ENCODE measurements at places on chromosomes 1 and 21. TPM values are rescaled to one million over a fixed set of nuclear protein-coding genes. Genes with fewer than 3 reads are reported as not detected.

- H3K4me3 ChIP-seq: no peak overlapping the region
- DNase-seq: no peak
- H3K4me1 ChIP-seq: peaks cover 4% of the 10 kb centered on the region
These were observed 2.0 kb downstream of the ARHGEF16 start for GRCh38 chr1:3456449-3456963.

GRCh38 chr1:161159913-161160243 is 578 bp downstream of the USP21 start:
- H3K4me1 ChIP-seq: peaks cover 24% of the 10 kb centered on the region
- H3K4me3 ChIP-seq: peak overlapping the region; percentile 80
- no peaks in the 10 kb centered on the region for H3K27me3 ChIP-seq
- H3K27ac ChIP-seq: peak overlapping the region; percentile 91

- H3K27me3 ChIP-seq: no peaks in the 10 kb centered on the region
- no peak overlapping the region for H3K27ac ChIP-seq
- no peaks in the 10 kb centered on the region for H3K36me3 ChIP-seq
- no peak for DNase-seq
- H3K4me1 ChIP-seq: peaks cover 9% of the 10 kb centered on the region
These were observed 18.7 kb upstream of the CD55 start for GRCh38 chr1:207302618-207303393.

DNA sequence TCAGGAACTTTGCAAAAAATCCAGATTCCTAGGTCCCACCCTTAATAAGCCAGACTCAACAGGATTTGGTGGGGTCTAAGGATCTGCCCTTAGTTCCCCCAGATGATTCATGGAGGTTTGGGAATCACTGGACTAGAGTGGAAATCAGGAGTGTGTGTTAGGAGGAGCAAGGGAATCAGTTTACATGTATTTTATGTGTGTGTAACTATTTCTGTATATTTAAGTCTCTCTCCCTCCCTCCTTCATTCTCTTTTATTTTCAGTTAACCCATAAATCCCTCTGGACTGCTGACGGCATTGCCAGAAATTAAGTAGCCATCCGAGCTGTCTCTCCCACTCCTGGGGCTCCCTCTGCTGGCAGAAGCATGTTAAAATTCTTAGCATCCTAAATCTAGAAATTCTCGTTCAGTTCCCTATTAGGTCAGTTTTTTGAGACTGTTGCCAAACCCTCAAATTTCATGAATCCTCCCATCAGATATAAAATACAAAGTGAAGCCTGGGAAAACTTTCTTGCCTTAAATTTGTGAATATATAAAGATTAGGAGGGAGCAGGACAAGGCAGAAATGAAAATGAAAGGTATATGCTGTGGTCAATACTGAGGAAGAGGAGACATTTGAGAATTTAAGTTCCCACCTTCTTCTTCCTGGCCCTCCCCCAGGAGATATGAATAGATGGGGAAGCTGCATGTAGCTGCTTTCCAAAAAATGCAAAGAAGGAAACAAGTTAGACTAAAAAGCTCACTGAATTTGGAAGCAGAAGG is 11.7 kb upstream of the HSD11B1 start:
- H3K27ac ChIP-seq: no peak overlapping the region
- no peak overlapping the region for H3K4me3 ChIP-seq
- H3K27me3 ChIP-seq: no peaks in the 10 kb centered on the region
- DNase-seq: peak; percentile 68
- H3K4me1 ChIP-seq: peaks cover 11% of the 10 kb centered on the region
- no peaks in the 10 kb centered on the region for H3K36me3 ChIP-seq

DNA sequence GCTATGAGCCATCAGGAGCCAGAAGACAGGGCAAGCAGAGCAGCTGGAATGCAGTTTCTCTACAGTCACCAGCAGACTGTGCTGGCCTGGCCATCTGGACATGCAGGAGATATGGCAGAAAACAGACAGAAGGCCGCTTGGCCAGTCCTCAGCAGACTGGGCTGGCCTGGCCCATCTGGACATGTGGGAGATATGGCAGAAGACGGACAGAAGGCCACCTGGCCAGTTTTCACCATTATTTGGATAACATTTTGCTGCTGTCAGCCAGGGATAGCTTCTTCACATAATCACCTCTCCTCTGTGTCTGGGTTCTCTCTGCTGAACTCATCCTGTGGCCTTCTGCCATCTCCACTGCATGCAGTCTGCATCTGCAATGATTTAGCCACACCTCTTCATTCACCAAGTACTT is 25.0 kb upstream of the CACYBP start:
- peaks cover 15% of the 10 kb centered on the region for H3K4me1 ChIP-seq
- no peak overlapping the region for H3K27ac ChIP-seq
- no peaks in the 10 kb centered on the region for H3K27me3 ChIP-seq
- no peak for DNase-seq
- no peak overlapping the region for H3K4me3 ChIP-seq
- H3K36me3 ChIP-seq: peaks cover 27% of the 10 kb centered on the region

The TNFRSF18 gene
- total RNA-seq: 0.98 TPM

The LPGAT1 gene
- 34.5 TPM for total RNA-seq

The WNT4 gene
- total RNA-seq: 1.8 TPM

The CD2 gene
- 11.4 TPM for total RNA-seq

GRCh38 chr1:235941876-235942624 is 75.3 kb upstream of the LYST start:
- H3K27me3 ChIP-seq: no peaks in the 10 kb centered on the region
- H3K27ac ChIP-seq: peak overlapping the region; percentile 58
- no peaks in the 10 kb centered on the region for H3K36me3 ChIP-seq
- H3K4me3 ChIP-seq: no peak overlapping the region
- peaks cover 46% of the 10 kb centered on the region for H3K4me1 ChIP-seq

The FABP3 gene
- total RNA-seq: 63.6 TPM

DNA sequence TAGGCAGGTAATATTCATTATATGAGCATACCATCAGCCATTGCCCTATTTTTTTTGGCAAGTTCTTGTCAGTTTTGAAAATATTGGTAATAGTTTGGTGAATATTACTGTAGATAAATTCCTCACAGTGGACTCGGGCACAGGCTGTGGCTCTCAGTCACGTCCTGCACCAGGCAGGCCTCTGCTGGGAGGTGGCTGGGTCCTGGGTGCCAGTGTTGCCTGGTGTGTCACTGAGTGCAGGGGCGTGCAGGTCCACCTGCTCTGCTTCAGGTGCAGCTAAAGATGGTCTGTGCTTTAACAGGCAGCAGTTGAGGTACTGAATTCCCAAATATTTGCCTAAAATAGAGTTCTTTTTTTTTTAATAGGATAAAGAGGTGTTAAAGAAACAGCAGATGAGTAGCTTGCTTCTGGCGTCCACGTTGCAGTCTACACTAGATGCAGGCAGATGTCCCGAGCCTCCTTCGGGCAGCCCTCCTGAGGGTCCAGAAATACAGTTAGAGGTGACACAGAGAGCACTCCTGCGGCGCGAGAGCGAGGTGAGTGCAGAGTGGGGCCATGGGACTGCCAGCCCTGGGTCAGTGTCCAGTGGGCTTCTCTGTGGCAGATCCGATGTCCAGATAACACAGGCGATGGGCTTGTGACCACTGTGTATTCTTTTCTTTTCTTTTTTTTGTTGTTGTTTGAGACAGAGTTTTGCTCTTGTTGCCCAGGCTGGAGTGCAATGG is 57.3 kb upstream of the DIP2A start:
- no peak overlapping the region for H3K27ac ChIP-seq
- no peak overlapping the region for H3K4me3 ChIP-seq
- H3K36me3 ChIP-seq: peaks cover 51% of the 10 kb centered on the region

DNA sequence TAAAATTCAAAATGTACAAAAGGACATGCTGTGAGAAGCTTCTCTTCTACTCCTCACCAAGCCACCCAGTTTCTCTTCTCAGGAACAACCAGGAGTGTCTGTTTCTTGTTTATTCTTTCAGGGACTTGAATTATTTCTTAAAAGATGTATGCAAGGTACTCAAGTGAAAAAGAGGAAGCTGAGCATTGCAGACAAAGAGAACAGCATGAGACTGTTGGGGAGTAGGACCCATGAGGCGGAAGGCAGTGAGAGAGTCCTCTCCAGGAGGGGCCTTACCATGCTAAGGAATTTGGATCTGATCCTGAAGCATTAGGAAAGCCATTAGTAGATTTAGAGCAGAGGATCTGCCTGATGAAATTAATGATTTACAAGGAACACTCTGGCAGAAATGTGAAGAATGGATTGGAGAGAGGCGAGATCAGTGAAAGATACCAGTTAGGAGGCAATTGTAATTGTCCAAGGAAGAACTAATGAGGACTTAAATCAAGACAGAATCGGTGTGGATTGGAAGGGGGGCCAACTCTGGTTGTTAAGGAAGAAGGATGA is 14.7 kb upstream of the SSX2IP start:
- H3K27ac ChIP-seq: no peak overlapping the region
- no peaks in the 10 kb centered on the region for H3K36me3 ChIP-seq
- H3K4me3 ChIP-seq: no peak overlapping the region

DNA sequence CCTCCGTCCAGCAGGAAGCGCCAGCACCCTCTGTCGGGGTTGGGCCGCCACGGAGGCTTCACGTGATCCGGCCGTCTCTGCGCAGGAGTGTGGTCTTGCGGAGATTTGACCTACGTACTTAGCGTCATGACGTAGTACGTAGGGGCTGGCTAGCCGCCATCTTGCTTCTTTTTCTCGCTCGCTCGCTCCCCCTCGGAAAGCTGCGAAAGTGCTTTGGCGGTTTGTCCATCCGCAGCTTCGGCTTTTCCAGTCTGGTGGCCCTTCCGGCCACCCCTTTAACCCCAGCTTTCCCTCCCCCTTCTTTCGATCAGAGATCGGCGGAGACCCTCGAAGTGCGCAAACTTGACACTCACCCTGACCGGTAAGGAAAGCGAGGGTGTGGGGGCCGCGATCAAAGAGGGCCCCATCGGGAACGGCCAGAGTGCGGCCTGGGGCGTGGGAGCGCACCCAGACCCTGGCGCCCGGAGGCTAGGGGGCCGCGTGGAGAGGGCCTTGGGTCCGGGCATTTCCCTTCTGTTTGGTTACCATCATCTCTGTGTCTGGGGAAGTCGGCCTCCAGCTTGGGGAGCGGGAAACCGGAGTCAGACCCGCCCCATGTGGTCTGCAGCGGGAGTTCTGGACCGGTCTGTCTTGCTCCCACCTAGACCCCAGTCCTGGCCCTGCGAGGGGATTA is at the start of gene PRRC2C:
TSS of gene PRRC2C (plus strand) at position 156 of the 673 bp plus-strand sequence. CDS start 26,559 bp downstream, outside the sequence.
- H3K4me1 ChIP-seq: peaks cover 41% of the 10 kb centered on the region
- H3K27ac ChIP-seq: peak within 1 kb of the TSS; percentile 99
- H3K4me3 ChIP-seq: peak within 1 kb of the TSS; percentile 98
- H3K36me3 ChIP-seq: peaks cover 6% of the 10 kb centered on the region
- peak; percentile 98 for DNase-seq

GRCh38 chr1:56436912-56437417 is 142.4 kb downstream of the PLPP3 start:
- H3K4me3 ChIP-seq: no peak overlapping the region
- H3K27me3 ChIP-seq: no peaks in the 10 kb centered on the region
- H3K36me3 ChIP-seq: no peaks in the 10 kb centered on the region
- no peaks in the 10 kb centered on the region for H3K4me1 ChIP-seq
- no peak overlapping the region for H3K27ac ChIP-seq

DNA sequence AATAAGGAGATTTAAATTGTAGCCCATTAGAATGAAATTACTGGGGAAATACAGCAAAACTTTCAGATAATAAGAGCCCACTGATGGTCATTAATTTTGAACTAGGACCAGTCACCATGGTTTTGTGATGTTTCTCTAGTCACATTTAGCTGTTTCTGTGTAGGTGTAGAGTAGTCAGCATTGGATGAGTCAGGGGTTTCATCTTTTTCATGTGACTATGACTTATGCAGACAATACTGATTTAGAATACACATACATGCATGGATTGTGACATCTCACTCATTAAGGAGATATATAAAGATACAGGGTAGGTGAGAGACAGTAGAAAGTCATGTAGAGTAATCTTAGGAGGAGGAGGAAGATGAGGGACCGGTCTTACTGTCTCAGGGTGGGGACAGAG is 1192.7 kb downstream of the KCNT2 start:
- DNase-seq: no peak
- H3K27ac ChIP-seq: no peak overlapping the region
- no peaks in the 10 kb centered on the region for H3K36me3 ChIP-seq
- no peak overlapping the region for H3K4me3 ChIP-seq
- no peaks in the 10 kb centered on the region for H3K4me1 ChIP-seq

- no peak for DNase-seq
- H3K27me3 ChIP-seq: no peaks in the 10 kb centered on the region
- peaks cover 15% of the 10 kb centered on the region for H3K36me3 ChIP-seq
- H3K4me1 ChIP-seq: peaks cover 42% of the 10 kb centered on the region
These were observed 1.5 kb downstream of the MORC3 start for GRCh38 chr21:36321325-36322082.

GRCh38 chr1:217495249-217495648 is 135.6 kb downstream of the GPATCH2 start:
- no peaks in the 10 kb centered on the region for H3K4me1 ChIP-seq
- H3K27me3 ChIP-seq: no peaks in the 10 kb centered on the region
- no peak overlapping the region for H3K4me3 ChIP-seq
- no peak for DNase-seq

The AMY1B gene
- total RNA-seq: 4.1 TPM

DNA sequence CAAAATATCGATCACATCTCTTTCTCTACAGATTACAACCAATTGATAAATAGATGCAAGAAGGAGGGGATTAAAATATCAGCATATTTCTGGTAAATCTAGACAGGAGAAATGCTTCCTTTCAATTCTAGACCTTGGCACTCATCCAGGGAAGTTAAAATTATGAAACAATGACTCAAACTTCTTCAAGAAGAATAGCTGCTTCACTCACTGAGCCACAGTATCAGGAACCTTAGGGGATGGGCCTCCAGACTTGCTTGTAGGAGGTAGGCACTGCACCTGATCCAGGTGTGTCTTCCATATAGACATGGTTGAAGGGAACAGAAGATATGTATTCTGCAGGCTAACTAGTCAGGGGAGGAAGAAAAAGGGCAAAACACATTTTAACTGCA is 9.8 kb downstream of the SLAMF7 start:
- no peak for DNase-seq
- no peaks in the 10 kb centered on the region for H3K36me3 ChIP-seq
- no peaks in the 10 kb centered on the region for H3K4me1 ChIP-seq

DNA sequence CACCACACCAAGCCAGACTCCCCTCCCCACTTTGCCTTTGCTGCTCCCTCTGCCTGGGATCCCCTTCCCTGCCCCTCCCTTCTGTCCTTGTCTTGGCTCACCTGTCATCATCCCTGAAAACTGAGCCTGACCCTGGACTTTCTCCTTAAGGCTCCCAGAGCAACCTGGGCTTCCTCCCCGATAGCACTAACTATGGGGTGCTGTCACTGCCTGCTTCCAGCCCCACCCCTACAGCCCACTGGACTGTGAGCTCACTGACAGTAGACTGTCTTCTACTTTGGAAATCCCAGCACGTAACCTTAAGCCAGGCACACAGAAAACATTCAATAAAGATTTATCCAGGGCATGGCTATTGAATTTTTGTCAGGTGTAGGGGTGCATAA is 9.5 kb upstream of the CSF1 start:
- H3K36me3 ChIP-seq: no peaks in the 10 kb centered on the region
- H3K27me3 ChIP-seq: no peaks in the 10 kb centered on the region
- H3K4me1 ChIP-seq: peaks cover 20% of the 10 kb centered on the region
- H3K27ac ChIP-seq: no peak overlapping the region
- no peak overlapping the region for H3K4me3 ChIP-seq

The MRPL55 gene
- total RNA-seq: 39.9 TPM

DNA sequence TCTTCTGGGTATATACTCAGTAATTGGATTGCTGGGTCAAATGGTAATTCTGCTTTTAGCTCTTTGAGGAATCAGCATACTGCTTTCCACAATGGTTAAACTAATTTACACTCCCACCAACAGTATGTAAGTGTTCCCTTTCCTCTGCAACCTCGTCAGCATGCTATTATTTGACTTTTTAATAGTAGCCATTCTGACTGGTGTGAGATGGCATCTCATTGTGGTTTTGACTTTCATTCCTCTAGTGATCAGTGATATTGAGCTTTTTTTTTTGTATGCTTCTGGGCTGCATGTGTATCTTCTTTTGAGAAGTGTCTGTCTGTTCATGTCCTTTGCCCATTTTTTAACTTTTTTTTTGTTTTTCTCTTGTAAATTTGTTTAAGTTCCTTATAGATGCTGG is 279.4 kb downstream of the PTGER3 start:
- DNase-seq: no peak
- no peaks in the 10 kb centered on the region for H3K27me3 ChIP-seq
- H3K4me3 ChIP-seq: no peak overlapping the region

The AMPD1 gene
- not detected for total RNA-seq

The SLC9C2 gene
- total RNA-seq: 0.26 TPM

The LHX4 gene
- not detected for total RNA-seq
